ENCODE measurements at places on chromosomes 16 and 17.

- DNase-seq, result no peak
Observed at GRCh38 chr17:75693500-75694481, 26.7 kb downstream of the SAP30BP start.

- DNase-seq, result no peak
Observed at GRCh38 chr17:47246120-47246519, 7.5 kb upstream of the ITGB3 start.

DNA sequence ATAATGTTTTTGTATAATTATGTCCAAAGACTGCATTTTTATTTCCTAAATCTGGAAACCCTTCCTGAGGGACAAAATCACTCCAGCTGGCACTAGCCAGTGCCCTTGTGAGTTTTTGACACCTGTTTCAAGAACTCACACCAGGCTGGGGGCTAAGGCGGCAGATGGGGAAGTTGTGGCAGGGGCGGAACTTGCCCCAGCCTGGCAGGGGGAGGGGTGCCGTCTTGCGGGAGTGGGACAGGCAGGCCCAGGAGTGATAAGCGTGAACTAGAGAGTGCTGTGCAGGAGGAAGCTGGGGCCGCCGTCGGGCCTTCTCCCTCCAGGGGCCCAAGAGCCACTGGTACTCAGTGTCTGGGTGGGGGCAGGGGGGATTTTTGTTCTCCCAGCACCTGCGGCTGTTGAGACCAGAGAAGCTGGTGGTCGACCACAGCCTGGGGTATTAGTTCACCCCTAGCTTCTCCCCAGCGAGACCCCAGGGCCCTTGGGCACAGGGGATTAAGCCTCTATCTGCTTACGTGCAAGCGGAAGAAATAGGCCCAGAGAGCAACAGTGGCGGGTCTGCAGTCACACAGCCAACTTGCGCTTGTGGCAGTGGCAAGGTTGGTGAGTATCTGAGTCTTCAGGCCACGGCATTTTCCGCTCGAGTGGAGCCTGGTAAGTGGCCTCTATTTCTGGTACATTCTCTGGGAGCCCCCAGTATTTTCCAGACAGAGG lies 40.2 kb upstream of the PLCG2 start:
- DNase-seq, result no peak

DNA sequence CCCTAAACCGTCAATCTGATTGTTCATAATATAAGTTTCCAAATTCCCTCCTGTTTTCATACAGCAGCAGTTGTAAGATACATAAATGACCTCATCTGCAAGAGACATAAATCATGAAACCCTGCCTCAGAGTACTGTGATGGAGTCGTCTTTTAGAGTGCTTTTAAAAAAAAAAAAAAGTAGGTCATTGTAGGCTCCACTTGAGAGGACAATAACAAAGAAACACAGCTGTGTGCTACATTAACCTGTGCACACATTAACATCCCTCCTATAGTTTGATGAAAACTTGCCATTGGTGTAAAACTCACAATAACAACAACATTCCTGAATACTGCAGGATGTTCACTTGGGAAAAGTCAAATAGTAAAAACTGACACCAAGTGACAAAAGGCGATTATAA lies 56.5 kb downstream of the XPO6 start:
- no peak for DNase-seq

DNA sequence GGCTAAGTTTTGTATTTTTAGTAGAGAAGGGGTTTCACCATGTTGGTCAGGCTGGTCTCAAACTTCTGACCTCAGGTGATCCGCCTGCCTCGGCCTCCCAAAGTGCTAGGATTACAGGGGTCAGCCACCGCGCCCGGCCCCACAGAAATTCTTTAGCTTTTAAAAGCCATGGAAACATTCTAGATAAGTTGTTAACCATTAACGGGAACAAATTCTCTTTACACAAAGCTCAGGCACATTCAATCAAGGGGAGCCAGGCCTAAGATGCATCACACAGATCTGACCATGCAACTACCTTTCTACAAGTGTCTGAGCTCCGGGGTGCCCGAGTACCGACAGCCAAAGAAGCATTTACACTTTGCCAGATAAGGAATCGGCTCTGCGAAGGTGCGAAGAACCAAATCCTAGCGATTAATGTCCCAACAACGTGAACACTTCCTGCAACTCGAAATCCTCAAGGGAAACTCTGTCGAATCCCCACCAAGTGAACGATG lies 1.0 kb downstream of the EMC8 start:
- no peak for DNase-seq

DNA sequence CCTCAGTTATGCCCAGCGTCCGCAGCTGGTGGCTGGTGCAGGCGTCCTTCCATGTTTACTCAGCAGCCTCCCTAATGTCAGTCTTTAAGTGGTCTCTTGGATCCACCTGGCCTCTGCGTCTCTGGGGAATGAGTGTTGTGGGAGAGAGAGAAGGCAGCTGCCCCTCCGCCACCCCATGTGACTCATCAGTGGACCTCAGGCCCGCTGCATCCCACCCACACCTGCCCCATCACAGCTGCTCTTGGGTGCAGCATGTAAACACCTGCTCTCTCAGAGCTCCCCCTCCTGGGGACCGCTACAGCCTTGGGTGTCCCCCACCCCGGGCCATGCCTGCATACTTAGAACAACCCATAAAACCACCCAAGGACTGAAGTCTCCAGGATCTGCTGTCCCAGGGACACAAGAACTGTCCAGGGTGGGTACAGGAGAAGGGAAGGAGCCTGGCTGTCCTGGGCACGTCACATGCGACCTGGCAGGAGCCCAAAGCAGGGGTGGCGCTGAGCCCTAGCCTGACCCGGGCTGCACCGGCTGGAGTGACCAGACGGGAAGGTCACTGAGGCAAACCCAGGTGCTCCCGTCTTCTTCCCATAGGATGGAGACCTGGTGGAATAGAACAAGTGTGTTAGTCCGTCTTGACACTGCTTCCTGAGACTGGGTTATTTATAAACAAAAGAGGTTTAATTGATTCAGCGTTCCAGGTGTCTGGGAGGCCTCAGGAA lies 4.2 kb downstream of the C16orf90 start:
- no peak for DNase-seq

- DNase-seq, result no peak
Observed at GRCh38 chr17:80518392-80518791, 26.2 kb upstream of the RPTOR start.

DNA sequence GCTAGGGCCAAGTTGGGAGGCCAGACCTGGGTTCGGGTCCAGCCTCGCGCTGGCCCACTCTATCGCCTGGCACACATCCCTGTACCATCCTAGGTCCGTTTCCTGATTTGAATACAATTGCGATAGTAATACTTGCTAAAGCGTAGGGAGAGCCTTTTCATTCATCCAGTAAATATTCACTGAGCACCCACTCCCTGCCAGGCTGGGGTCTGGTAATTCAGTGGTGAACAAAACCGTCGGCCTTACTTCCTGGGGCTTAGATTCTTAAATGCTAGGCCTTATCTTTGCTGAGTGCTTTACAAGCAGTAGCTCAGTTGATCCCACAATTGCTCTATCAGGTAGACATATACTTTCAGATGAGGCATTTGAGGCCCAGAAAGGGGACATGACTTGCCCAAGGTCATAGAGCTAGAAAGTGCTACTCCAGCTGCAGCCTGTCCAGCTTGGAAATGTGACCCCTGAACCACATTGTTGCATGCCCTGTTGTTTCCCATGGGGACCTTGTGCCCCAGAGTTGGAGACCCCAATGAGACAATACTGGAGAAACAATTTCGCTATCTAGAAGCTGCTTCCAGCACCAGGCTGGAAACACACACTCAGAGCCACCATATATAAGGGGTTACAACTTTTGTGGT lies 691 bp downstream of the USB1 start:
- no peak for DNase-seq

- DNase-seq, result no peak
Observed at GRCh38 chr16:25626172-25626571, 65.6 kb upstream of the HS3ST4 start.

DNA sequence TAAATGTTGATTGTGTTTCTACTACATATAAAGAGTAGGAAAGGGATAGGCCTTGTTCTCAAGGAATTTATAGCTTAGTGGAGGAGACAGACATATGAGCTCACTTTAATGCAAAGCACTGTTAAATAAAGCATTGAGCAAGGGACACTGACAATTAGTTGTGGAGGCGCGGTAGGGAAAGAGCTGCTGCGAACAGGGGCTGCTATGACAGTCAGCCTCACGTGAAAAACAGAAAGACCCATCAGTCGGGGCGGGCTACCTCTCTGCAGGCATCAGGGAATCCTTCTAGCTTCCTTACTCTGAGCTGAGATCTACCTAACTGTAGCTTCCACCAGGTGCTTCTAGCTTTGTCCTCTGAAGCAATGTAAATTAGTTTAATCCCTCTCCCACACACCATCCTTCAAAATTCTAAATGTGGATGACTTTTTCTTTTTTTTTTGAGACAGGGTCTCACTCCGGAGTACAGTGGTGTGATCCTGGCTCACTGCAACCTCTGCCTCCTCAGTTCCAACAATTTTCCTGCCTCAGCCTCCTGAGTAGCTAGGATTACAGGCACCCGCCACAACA lies 129.9 kb upstream of the ZFHX3 start:
- DNase-seq, result no peak

GRCh38 chr16:81815429-81815766 lies 36.3 kb downstream of the PLCG2 start:
- DNase-seq, result no peak

- peak; percentile 28 for DNase-seq
Observed at GRCh38 chr16:57092786-57093411, 516 bp downstream of the CPNE2 start.

DNA sequence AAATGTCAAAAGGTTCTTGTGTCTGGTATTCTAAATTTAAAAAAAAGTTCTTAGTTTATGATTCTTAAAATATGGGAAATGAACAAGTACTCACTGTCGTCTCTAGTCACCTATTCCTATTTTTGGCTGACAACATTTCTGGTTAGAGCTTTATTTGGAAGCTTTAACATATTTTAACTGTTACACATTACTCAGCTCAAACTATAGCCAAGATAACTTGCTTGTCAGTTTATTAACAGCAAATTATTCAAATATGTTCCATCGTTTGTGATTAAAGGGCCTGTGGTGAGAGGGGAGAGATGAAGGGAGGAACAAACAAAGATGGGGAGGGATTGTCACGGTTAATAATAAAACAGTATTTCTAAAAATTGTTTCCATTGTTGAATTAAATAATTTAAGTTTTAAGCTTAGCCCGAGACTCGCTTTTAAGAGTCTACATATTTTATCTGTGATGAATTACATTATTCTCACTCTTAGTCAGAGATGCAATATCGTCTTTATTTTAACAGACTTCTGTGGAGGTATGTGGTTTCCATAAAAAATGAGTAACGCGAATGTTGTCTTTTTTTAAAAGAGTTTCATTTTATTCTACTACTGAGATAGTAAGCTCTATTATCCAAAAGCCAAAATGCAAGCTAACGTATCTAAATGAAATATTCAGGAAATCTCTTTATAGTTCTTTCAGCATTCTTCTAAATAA lies 321.9 kb upstream of the PMFBP1 start:
- DNase-seq, result no peak

GRCh38 chr16:19883966-19884485 lies 622 bp downstream of the GPRC5B start:
- no peak for DNase-seq

DNA sequence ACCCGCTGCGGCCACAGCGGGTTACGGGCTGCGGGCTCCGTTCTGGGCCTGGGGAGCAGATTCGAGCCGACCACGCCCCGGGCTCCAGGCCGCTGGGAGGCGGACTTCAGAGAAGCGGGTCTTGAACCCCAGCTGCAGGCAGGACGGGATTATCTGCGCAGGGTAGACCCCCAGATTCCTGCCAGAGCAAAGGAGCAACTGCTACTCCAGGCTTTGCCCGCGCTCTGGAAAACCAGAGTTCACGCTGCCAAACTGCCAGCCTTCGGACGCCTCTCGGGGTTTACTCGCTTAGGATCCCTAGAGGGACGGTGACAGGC lies 301 bp upstream of the ULK2 start:
- no peak for DNase-seq

GRCh38 chr16:72179204-72179970 lies 7.4 kb upstream of the PMFBP1 start:
- no peak for DNase-seq

GRCh38 chr17:77375917-77376651 lies 235.3 kb downstream of the SEC14L1 start:
- peak; percentile 76 for DNase-seq

- DNase-seq, result no peak
Observed at GRCh38 chr16:87803385-87803784, 37.6 kb upstream of the KLHDC4 start.

DNA sequence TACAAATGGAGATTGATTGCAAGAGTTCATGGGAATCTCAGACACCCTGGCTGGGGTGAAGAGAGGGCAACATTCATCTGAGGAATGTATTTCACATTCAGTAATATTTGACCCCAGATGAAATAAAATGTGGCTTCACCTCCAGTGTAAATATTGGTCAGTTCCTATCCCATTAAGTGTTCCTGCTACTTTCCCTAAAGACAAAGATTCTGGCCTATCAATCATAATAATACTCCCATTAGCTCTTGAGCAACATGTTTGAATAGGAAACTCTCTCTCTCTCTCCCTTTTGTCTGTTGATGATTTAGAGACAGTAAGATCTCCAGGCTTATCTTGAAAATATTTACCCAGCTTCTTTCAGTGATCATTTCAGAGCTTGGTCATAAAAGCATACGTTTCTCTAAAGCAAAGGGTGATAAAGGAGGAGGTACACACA lies 70.1 kb downstream of the KCNJ2 start:
- DNase-seq, result no peak

- no peak for DNase-seq
Observed at GRCh38 chr17:26818736-26819135, 475.2 kb upstream of the WSB1 start.

GRCh38 chr16:14628806-14629611 lies 1.1 kb downstream of the PARN start:
- DNase-seq, result no peak

DNA sequence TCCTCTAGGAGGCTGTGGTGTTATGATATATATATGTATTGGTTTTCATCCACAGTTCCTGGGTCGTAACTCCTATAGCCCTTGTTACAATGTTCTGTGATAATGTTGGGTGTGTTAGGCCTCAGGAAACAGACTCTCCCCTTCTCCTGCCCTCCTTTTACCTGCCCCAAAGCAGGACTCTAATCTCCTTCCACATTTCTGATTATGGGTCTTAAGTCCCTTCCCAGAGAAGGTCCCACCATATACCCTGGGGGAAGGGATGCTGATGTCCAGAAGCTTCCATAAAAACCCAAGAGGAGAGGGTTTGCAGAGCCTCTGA lies 450 bp upstream of the C1QBP start:
- DNase-seq, result no peak

- DNase-seq, result no peak
Observed at GRCh38 chr17:42313773-42314566, 25.7 kb downstream of the STAT5A start.

DNA sequence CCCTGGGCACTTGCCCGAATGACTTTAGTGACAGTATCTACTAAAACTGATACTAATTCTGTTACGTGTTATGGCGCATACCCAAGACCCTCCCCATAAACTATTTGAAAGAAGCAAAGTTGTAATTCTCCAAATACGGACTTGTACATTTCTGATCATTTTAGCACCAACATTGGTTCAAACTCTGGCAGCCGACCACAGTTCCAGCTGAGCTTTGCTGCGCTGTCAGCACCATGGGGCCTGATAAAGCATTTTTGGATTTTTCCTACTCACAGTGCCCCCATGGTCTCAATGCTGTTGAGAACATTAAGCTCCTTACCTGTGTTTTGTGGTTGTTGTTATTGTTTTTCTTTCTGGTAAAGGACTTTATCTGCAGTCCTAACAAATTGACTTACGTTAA lies 460.7 kb downstream of the MAF start:
- no peak for DNase-seq

Measured in central memory CD4-positive, alpha-beta T cell (primary cell).